ENCODE measurements at places on chromosomes 7 and 10.

DNA sequence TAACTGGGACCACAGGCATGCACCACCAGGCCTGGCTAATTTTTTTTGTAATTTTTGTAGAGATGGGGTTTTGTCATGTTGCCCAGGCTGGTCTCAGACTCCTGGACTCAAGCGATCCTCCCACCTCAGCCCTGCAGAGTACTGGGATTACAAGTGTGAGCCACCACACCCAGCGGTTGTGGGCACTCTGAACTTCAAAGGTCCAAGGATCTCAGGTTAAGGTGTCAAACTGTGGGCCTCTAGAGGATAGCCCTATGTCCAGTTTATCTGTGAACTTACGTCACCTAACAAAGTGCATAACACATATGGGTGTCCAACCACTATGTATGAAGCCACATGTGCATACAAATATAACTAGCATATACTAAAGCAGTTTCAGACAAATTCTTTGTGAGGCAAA lies 3.2 kb upstream of the IL2RA start:
- DNase-seq, result no peak

DNA sequence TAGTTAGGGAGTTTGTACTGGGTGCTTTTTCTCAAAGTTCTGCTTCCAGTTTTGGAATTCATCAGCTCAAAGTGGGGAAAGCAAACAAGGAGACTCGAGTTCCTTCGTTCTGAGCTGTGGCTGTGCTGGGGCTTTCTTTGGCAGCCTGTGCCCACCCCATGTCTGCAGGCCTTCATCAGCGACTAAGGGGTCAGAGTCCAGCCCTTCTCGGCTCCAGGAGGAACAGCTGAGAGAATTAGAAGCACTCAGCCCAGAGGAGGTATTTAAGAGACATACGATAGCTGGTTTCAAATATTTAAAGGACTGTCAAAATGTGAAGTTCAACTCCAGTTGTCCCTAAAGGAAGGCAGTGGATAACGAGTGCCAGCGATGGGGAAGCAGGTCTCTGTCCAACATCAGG lies 41.3 kb downstream of the SH3PXD2A start:
- DNase-seq, result no peak

DNA sequence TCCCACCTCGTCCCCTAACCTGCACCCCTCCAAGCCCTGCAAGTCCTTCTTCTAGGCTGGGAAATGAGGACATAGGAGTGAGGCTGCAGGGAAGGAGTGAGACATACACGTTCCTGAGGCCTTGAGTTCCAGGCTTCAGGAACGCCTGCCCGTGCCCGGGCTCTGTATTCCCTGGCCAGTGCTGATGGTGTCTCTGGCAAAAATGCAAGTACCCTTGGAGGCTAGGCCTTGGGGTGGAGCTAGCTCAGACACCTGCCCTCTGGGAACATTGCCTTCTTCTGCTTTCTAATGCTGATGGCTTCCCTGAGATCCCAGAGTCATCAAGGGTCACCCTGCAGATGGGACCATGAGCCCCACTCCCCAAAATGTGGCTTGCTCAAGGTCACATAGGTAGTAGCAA lies 76.0 kb downstream of the GRK5 start:
- DNase-seq, result no peak

GRCh38 chr10:94218493-94219183 lies 144.1 kb downstream of the NOC3L start:
- no peak for DNase-seq

- peak; percentile 41 for DNase-seq
Measured at GRCh38 chr10:122703483-122704448, 4.1 kb upstream of the C10orf120 start.

- no peak for DNase-seq
Measured at GRCh38 chr7:2307690-2308107, 6.5 kb downstream of the SNX8 start.

GRCh38 chr10:84665883-84666463 lies 337.6 kb downstream of the CCSER2 start:
- no peak for DNase-seq

GRCh38 chr10:86314616-86315548 lies 51.7 kb downstream of the GRID1 start:
- no peak for DNase-seq

- no peak for DNase-seq
Measured at GRCh38 chr7:22005151-22005550, 59.5 kb upstream of the CDCA7L start.

- no peak for DNase-seq
Measured at GRCh38 chr10:12974491-12975199, 26.9 kb downstream of the CCDC3 start.

- DNase-seq, result no peak
Measured at GRCh38 chr7:22185559-22185958, 171.4 kb downstream of the RAPGEF5 start.

DNA sequence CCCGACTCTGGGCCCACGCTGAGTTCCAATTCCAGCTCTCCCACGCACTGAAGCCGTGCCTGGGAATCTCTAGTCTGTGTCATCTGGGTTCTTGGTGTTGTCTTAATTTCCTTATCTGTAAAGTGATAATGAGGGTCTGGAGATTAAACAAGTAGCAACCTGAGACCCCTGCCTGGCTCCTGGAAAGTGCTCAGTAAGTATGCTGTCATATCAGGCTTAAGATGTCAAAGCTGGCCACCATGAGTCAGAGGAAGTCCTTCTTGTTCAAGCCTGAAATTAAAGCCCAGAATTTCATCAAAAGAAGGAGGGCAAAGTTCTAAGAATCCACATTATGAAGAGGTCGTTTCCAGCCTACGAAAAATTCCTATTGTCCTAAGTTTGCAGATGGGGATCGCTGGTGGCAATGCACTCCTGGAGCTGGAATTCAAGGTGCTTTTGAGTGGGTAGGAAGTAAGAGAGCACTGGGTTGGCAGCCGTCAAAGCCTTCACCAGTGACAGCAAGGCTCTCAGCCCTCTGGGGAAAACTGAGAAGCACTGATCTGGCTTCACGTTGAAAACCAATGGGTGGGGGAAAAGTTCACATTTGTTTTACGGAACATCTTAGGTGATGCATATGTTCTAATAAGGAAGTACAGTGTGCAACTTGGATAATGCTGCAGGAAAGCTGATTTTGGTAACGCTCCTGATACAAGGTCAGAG lies 50.3 kb upstream of the NCAPG2 start:
- DNase-seq, result no peak

DNA sequence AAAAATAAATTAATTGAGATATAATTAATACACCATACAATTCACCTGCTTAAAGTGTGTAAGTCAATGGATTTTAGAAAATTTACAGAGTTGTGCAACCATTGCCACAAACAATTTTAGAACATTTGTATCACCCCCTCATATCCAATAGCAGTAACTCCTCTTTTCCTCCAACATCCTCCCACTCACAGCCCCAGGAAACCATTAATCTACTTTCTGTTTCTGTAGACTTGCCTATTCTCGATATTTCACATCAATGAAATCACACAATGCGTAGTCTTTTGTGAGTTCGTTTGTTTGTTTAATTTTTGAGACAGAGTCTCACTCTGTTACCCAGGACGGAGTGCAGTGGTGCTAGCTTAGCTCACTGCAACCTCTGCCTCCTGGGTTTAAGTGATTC lies 13.7 kb upstream of the HERC4 start:
- DNase-seq, result no peak

DNA sequence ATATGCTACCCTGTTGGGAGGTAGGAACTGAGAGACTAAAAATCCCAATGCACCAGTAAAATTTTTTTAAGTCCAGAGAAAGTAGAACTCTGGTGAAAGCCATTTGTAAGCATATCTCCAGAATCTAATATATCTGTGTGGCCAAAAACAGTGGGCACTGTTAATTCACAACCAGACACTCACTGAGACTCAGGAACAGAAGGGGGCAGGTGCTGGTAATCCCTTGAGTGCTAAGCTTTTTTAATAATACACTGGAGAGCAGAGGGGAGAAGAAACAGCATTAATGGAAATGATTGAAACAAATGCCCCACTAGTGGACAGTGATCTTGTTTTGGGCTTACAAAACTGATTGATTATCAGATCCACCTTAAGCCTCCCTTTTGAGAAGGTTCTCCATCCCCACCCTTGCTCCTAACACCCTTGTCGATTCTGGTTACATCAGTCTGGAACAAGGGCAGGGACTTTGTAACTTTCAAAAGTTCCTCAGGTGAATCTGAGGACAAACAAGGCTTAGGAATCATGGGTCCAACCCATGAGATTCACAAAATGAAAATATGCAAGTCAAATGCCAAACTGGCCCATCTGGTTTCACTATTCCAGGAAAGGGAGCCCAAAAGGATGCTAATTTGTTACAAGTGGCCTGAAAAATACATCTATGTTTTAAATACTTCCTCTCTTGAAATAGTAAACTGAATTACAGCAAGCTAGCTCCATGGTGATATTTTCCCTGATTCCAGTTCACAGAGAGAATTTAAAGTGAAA lies 29.7 kb downstream of the PLXNA4 start:
- DNase-seq, result no peak

DNA sequence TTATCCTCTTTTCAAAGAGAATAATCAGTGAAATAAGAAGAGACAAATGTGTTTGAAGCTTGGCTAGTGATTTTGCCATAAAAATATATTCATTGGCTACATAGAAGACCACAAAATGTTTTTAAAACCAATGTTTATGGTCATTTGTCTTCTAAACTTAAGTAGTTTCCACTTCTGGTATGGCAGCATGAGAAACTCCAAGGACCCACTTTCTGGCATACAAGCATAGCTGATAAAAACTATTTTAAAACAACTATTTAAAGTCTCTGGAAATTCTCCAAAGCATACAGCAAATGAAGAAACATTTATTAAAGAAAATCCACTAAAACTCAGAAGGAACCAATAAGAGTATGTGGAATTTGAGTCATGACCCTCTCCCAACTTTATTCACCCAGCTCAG lies 89.2 kb upstream of the TOMM7 start:
- DNase-seq, result no peak

- DNase-seq, result no peak
Measured at GRCh38 chr7:120550494-120551048, 277.6 kb downstream of the KCND2 start.

- no peak for DNase-seq
Measured at GRCh38 chr10:34219753-34220548, 595.1 kb downstream of the PARD3 start.

DNA sequence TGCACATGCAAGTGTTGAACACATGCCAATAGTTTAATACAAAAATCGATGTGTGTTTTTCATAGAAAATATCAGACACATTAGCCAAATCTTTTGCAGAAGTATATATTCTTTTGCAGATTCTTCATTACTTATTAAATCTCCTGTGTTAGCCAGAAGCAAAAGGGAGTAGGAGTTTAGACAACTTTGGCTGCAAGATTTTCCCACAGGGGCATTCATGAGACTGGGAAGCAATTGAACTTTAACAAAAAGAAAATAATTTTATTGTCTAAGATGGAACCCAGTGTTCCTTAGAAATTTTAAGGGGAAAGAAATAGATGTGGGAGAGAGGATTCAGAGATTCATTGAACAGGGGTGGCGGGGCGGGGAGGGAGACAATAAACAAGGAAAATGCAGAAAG lies 1336.0 kb downstream of the GATA3 start:
- DNase-seq, result no peak

- no peak for DNase-seq
Measured at GRCh38 chr10:43233601-43234430, 33.0 kb downstream of the RASGEF1A start.

GRCh38 chr7:123823898-123824753 lies 20.8 kb upstream of the HYAL4 start:
- peak; percentile 3 for DNase-seq

- DNase-seq, result peak; percentile 53
Measured at GRCh38 chr7:129210256-129210988, 14.4 kb upstream of the AHCYL2 start.

GRCh38 chr7:50203521-50203920 lies 101.0 kb upstream of the IKZF1 start:
- DNase-seq, result no peak

DNA sequence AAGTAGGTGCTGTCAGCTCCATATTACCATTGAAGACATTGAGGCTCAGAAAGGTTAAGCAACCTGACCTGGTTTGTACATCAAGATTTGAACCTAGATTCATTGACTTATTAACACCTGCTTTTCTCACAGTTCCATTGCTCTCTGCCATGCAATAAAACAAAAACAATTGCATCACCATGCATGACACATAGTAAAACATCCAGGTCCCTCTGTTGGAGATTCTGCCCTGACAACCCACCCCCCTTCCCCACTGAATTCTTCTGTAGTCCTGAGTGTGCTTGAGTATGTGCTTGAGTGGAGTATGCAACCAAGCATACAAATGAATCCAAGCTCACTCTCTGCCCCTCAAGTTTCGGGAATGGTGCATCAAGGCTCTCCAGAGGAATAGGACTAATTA lies 6.0 kb upstream of the LMBR1 start:
- DNase-seq, result no peak

DNA sequence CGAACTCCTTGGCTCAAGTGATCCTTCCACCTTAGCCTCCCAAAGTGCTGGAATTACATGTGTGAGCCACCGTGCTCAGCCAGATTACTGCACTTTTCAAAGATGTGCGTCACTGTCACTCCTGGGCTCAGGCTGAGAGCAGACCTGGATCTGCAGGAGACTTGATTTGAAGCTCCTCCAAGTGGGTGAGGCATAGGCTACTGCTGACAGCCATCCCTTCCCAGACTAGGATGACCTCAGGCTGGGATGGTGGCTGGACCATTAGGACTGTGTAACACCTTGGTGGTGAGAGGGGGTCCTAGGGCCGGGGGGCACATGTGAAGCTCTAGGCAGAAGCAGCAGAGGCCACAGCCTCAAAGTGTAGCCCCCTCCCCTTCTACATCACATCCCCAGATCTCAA lies 8.2 kb upstream of the SRRM3 start:
- DNase-seq, result no peak

DNA sequence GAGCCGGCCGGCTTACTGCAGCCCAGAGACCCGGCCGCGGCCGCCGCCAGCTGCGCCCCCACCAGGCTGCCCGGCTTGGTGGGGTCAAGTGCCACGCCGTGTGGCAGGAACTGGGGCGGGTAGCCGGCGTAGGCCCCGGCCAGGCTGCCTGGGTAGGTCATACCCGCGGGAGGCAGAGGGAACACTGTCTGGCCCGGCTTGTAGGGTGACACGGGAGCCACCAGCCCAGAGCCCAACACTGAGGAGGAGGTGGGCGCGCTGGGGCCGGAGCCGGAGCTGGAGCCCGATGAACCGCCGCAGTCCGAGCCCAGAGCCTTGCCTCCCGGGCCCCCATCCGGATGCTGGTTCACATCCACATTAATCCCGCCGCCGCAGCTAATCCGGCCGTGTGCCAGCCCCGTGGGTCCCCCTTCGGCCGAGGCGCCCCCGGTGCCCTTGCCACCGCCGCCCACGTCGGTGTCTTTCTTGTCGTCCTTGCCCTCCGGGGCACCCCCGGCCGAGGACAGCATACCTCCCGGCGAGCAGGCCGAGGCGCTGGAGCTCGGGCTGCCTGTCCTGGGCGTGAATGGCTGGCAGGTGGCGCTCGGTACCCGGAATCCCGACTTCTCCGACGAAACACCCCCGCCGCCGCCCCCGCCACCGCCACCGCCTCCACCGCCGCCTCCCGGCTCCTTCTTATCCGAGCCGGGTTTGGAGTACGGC lies 2.0 kb downstream of the ZNF503 start:
- peak; percentile 30 for DNase-seq

GRCh38 chr7:24912424-24912823 lies 67.6 kb downstream of the OSBPL3 start:
- DNase-seq, result no peak

Measured in CD4-positive, alpha-beta T cell treated with Interleukin-12 subunit alpha and Interleukin-12 subunit beta, for 1 hour (primary cell).